ENCODE measurements at places on chromosomes 12 and 14.

- no peak for DNase-seq
Observed at GRCh38 chr12:125454786-125455480, 389.7 kb downstream of the AACS start.

DNA sequence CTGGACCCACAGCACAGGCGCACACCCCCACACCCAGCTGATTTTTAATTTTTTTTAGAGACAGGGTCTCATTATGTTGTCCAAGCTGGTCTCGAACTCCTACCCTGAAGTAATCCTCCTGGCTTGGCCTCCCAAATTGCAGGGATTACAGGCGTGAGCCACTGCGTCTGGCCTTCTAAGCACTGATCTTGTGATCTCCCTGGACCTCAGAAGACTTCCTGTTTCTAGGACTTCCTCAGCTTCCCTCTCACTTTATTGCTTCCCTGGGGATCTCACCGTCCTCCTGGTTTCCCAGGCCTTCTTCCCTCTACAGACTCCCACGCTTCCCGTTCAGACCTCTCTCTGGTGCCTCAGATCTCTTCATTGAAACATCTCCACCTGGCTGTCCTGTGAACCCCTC, 13.8 kb downstream of the ZNF839 start:
- no peak for DNase-seq

DNA sequence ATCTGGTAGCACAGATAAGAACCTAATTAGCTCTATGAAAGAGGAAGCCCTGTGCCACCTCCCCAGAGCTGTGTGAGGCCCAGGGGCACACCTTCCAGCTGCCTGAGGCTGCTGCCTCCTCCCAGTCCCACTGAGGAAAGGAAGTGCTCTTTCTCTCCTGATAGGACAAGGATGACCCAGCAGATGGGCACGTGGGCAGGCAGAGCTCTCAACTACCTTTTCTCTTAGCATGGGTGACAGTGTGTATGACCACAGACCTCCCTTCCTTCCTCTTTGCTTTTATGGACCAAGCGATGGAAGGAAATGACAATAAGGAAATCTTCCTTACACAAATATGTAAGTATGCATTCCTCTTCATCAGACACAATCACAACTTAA, 127.6 kb upstream of the AMIGO2 start:
- no peak for DNase-seq

GRCh38 chr12:18653465-18653864, 84.3 kb downstream of the PLCZ1 start:
- no peak for DNase-seq

DNA sequence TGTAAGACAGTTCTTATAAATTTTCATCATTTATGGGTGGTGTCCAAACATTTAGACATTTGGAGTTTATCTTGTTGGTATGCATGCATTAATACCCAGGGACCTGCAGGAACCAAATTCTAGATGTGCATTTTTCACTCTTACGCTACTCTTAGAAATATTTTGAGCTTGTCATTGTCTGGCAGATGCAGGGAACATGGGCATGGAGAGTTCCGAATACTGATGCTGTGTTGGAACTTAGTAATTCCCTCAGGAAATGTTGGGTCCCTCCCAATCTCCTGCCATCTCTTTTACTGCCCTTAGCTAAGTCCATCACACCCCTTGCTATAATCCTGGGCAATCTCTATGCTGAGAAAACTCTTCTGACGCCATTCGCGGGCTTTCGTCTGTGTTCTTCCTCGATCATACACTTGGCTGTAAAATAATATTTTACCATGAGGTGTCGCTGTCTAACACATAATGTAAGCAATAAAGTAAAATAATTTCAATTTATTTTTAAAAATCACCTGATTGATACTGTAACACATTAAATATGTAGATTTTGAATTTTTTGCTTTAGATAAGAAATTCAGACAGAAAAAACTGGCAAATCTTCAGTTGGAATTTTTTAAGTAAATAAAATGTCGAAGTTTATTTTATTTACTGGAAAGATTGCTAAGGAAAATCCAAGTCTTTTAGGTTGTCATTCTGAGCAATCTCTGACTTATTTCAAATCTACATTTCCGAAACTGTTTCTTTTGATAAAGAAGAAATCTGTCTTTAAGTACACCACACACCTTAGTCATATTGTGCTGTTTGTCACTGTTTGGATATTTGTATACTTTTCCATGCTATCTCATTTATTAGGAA, 304.1 kb upstream of the SSTR1 start:
- no peak for DNase-seq

- no peak for DNase-seq
Observed at GRCh38 chr12:131795064-131795463, 33.1 kb upstream of the MMP17 start.

- no peak for DNase-seq
Observed at GRCh38 chr12:96335270-96335669, 65.0 kb downstream of the CDK17 start.

DNA sequence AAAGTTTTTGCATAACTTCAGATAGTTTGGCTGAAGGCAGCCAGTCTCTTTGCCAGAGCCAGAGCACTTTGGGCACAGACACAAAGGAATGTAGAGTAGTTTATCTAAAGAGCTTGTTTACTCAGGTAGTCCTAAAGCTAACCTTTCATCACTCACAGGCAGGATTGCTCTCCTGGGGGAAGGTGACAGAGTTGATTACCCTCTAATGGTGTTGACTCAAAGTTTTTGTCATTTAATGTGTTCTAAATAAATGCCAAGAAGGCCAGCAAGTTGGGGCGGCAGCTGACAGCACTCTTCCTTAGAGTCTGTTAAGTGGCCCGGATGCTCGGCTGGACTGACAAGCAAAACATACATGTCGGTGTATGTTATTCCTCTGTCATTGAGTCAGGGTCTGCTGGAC, 9.3 kb upstream of the TAS2R46 start:
- DNase-seq = no peak

DNA sequence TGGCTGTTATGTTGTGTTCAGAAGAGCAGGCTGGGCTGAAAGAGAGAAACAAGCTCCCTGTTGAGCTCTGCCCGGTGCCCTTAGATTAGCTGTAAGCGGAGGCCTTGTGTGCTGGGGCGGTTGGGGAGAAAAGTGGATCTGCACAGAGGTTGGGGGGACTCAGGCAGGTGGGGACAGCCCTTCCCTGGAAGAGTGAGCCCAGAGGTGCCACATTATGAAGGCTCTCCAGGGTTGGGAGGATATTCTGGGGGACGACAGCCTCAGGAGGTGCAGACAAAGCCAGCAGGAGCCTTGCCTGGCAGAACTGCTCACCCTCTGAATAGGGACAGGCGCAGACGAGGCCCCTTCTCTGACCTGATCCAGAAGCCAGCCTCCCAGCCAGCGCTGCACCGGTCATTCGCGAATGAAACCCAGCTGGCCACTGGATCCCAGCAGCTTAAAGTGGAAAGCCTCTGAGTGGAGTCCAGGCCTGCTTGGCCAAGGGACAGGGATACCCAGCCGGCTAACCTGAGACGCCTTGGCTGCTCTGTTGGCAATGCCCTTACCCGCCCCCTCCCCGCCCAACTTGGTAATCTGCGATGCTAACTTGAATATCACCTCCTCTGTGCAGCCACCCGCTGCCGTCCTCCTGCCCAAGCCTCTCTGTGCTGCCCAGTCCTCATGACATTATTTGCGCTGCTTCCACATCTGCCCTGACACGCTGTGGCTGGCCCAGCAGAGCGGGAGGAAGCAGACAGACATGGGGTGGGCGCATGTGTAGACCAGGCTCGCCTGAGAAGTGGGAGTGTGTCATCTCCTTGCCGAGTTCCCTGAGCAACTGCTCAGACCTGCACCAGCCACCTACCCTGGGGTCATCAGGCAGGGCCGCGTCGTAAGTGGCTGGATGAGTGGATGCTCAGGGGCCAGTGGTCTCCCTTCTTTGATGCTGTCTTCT, 5.6 kb downstream of the HIP1R start:
- no peak for DNase-seq

GRCh38 chr14:28488684-28489083, 277.9 kb upstream of the FOXG1 start:
- no peak for DNase-seq

DNA sequence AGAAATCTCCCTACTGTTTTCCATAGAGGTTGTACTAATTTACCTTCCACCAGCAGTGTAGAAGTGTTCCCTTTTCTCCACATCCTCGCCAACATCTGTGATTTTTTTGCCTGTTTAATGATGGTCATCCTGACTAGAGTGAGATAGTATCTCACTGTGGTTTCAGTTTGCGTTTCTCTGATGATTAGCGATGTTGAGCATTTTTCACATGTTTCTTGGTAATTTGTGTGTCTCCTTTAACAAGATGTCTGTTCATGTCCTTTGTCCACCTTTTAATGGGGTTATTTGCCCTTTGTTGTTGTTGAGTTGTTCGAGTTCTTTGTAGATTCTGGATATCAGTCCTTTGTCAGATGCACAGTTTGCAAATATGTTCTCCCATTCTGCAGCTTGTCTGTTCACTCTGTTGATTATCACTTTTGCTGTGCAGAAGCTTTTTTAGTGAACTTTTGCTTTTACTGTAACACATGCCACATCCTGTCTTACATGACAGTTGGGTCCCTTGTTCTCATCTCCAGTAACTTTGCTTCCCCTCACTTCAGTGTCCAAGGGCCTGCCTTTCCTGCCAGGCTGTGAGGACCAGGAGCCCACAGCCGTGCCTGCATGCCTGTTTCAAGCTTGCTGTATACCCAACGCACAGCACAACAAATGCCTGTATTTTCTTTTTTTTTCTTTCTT, 64.9 kb downstream of the SPRING1 start:
- no peak for DNase-seq

DNA sequence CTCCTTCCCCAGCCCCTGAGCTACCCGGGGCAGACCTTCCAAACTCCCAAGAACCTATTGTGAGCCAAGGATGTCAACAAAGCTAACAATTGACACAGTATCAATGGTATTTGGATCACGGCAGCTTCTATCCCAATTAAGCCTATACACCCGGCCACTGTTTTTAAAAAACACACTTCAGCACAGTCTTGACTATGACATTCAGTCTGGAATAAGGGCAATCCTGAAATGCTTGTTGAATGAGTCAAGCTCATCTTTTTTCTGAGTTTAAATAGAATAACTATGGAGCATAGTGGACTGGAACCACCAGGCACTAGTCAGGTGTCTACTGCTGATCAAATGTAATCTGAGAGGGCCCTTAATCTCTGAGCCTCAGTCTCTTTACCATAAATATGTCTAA, 5.7 kb downstream of the DENND5B start:
- no peak for DNase-seq

GRCh38 chr12:122013136-122013535, 8.5 kb upstream of the BCL7A start:
- no peak for DNase-seq

- DNase-seq = no peak
Observed at GRCh38 chr12:117009759-117010158, 89.5 kb downstream of the TESC start.
